ENCODE measurements at places on chromosomes 6 and 20.

DNA sequence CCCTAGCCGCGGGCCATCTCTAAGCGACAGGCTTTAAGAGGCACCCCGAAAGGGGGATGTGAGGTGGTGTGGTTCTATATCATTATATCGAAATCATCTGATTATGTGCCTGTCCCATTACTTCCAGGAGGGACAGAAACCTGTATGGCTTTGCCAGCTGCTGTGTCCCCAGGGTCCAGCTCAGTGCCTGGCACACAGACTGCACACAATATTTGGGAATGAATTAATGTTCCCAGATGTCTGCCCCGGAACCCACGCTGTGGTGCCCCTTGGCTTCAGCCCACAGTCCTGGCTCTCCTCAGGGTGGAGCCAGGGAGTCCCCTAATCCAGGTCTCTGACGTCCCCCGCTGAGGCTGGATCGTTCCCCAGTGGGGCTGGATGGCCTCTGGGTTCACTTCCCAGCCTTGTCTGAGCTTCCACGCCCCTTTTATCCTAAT is 8.9 kb upstream of the AHCY start:
- DNase-seq = no peak

- no peak for DNase-seq
These were observed 21.2 kb downstream of the RAB22A start for GRCh38 chr20:58330687-58331086.

DNA sequence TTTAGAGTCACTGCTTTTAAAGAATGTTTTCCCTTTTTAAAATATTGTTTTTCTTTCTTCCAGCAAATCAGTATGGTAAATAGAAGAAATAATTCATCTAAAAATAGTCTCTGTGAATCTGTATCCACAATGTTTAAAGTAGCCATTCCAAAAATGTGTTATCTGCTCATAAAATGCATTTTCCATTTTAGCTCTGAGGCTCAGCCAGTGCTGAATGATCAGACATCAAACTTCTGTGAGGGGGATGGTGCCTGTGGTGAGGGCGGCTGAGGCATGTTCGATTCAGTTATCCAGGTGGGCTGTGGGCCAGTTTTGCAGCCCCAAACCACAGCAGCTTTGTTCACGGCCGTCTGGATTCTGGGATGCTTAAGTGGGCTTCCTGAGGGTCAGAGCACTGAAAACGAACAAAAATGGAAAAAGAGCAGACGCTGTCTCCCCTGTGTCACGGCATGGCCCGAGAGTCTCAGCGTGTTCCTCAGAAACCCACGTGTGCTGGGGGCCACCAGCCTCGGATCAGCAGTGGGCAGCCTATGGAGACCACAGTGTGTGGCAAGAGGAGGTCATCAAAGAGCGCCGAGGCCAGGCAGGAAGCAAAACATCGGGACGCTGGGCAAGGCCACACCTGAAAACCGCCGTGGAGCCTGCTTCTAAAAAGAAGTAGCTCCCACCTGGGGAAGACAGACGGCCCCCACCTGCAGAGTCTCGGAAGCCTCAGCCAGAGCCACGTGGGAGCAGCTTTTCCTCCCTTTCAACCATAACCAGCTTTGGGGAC is 134.9 kb upstream of the THBS2 start:
- no peak for DNase-seq

DNA sequence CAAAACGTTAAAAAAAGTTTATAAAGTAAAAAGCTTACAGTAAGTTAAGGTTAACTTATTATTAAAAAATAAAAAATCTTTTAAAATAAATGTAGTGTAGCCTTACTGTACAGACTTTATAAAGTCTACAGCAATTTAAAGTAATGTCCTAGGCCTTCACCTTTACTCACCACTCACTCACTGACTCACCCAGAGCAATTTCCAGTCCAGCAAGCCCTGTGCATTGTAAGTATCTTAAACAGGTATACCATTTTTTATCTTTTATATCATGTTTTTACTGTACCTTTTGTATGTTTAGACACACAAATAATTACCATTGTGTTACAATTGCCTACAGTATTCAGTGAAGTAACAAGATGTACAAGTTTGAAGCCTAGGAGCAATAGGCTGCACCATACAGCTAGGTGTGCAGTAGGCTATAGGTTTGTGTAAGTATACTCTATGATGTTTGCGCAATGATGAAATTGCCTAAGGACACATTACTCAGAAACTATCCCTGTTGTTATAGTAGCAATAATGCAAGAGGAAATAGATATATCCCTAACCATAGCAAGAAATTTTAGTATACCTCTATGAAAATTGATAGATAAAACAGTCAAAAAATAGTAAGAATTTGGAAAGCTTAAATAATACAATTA is 39.5 kb downstream of the FBXO5 start:
- no peak for DNase-seq

- no peak for DNase-seq
These were observed 450.0 kb upstream of the POU3F2 start for GRCh38 chr6:98384334-98384733.
